ENCODE measurements at places on chromosomes 6 and 20. TPM values are rescaled to one million over a fixed set of nuclear protein-coding genes. Genes with fewer than 3 reads are reported as not detected.

DNAAF9 gene
- total RNA-seq: 13.4 TPM

LAMP5 gene
- not detected for total RNA-seq

GRCh38 chr6:11711003-11711983 lies 67.3 kb downstream of the ADTRP start:
- no peak for DNase-seq

DNA sequence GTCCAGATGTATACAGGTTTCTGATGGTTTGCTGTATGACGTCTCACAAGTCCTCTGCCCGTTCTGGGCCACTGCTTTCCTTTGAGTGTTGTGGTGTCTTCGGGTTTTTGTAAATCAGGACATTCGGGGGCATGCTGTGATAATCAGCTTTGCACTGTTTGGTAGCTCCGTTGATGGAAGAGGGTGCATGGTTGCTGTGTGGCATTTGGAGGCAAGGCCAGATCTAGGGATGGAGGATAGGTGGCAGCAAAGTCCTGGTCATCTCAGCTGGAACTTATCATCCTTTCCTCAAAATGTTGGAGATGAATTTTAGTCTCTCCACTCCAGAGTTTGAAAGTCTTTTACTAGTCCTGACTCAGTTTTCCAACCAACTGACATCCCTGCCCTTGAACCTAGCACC lies 91.0 kb downstream of the SCP2D1 start:
- DNase-seq: no peak

- DNase-seq: no peak
Observed at GRCh38 chr6:170290296-170291128, at the start of gene DLL1. Gene DLL1, minus strand, starts transcription at chr6:170291078. Its CDS starts 939 bp downstream, at chr6:170290139.

GRCh38 chr20:39941245-39941644 lies 747.8 kb downstream of the MAFB start:
- DNase-seq: no peak

GRCh38 chr6:36033935-36034334 lies 6.3 kb downstream of the MAPK14 start:
- no peak for DNase-seq

DNA sequence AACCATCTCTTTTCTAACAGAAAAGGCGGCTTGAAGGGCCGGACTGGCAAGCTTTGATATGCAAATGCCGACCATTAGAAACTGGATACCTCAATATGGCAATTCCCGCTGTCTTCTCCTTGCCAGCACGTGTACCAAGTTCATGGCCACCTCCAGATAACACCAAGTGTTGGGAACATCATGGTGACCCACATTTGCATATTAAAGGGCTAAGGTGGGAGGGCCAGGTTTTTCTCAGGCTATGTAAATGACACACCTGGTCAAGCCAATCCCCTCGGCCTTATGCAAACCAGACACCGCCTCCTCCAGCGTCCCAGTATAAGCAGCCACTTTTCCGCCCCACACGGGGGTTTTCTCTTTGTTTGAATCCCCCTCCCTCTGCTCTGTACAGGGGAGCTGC lies 110.7 kb downstream of the DACT2 start:
- DNase-seq: no peak

DNA sequence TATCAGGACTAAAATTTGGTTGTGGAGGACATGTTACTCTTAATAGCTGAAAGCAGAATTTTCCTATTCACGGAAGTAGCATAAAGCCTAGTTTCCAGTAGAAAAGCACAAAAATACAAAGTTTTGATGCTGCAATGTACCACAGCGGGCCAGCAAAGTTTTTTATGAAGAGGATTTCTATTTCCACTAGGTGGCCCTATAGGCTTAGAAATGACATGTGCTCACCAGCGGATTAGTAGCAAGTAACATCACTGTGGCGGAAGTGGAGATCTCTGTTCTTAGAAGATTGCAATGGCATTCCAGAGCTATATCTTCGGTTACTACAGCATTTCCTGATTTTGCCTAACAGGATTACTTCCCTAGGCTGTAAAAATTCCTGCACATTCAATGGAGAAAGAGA lies 1219.0 kb upstream of the EYS start:
- no peak for DNase-seq

DNA sequence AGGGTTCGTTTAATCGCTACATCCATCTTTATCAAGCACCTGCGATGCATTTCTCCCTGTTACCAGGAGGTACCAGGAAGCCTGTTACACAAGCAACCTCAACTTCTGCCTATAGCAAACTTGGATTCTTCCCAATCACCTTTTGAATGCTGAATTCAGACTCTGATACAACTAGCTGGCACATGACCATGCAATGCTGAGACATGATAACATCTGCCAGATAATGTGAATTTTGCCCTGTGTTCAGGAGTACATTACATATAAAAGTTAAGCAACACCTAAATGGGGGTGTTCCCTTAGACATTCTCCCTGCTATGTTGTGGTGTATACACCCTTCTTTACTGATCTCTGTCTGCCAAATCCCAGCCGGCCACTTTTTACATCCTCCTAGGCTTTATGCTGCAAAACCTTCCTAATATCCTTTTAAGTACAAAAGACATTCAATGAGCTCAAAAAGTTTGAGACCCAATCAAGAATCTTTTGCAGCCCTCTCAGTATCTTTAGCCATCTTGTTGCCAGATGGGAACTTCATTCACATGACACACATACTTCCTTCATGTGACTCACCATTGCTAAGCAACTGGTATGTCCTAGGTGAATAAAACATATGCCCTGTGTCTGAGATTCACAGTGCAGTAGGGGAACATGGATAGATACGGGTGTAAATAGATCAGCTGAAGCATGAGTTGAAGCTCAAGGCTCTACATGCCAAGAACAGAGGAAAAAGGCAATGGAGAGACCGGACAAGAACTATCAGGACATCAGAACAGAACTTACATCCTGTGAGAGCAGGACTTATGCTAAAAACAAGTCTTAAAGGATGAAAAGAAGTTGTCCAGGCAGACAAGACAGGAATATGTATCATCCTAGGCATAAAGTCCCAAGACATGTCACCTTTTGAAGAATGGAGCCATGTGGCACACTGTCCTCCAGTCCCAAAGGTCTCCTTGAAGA lies 84.3 kb downstream of the ZHX3 start:
- DNase-seq: no peak

DNA sequence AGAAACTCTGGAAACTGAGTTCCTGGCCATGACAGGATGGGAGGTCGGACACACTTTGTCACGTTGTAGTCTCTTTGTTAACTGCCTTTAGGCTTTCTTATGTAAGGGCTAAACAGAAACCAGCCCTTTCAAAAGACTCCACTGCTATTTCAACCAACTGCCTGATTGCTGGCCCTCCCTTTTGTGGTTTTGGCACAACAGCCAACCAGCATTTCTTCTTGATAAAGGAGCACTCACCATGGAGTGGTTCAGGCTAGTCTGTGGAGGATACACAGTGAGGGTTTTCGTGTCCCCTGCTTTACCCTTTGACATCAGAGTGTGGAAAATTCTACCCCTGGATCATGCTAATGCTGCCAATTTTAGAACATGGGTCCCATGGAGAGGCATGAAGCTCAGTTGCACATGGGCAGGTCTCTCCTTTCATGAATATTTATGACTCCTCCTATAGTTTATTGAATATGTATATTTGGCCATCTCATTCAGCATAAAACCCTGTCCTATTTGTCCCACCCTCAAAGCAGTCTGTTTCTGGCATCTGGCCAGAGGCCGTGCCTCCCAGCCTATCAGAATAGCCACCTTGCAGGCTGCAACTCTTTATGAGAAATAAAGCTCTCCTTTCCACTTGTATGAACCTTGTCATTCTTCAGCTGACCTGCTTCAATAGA lies 148.3 kb downstream of the HS3ST5 start:
- no peak for DNase-seq

DNA sequence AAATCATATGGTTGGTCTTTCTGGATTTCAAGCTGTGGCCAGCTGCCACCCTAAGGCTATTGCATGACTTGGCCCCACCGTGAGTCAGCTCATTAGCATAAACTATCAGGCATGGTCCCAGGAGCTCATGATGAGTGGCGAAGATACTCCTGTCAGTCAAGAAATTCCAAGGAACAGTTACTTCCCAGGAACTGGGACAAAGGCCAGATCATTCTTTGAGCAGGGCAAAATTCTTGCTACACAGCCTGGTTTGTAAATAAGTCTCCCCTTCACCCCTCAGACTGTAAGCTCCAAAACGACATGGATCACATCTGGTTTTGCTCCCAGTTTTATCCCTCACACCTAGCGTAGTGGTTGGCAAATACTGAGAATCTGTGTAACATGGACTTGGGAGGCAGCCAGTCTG lies 33.0 kb upstream of the KIAA1586 start:
- no peak for DNase-seq

- no peak for DNase-seq
Observed at GRCh38 chr6:154736618-154737259, 3.5 kb downstream of the SCAF8 start.

- no peak for DNase-seq
Observed at GRCh38 chr20:43665466-43666176, 1.3 kb upstream of the MYBL2 start.

DNA sequence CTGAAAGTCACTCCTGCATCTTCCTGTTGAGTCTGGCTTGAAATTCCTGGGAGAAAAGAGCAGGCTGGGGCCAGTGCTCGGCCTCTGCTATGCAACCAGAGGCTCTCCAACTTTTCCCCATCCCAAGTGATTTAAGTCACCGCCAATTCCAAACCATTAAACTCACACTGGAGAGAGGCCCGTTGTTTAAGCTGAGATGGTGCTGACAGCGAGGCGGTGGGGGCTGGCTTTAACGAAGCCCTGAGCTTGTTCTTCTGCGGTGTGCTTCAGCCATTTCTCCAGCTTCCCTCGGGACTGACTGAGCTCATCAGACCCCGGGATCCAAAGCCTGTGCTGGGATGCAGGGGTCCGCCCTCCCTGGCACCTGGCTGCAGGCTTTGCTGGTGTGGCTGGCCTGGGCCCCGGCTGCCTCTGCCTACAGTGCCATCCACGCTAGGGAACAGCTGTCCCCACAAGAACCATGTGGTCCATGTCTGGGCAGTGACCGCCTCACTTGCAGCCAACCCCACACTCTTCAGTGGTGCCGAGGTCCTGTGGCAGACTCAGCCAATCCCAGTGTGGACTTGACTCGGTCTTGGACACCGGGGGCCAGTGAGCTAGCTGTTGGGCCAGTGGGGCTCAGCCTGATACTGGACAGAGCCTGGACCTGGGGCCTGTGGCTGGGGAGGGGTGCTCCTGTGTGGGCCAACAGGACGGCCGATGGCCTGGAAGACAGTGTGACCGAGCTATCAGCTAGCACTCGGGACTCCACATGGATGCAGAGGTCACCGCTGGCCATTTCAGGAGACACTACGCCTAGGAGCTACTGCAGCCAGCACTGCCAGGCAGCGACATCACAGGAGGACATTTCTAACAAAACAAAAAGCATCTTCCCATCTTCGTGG lies 21.2 kb downstream of the RAMACL start:
- peak; percentile 70 for DNase-seq

- DNase-seq: no peak
Observed at GRCh38 chr6:13419422-13420195, 67.8 kb downstream of the GFOD1 start.

Data from right atrium auricular region (tissue), 2 donors.